ENCODE measurements at places on chromosomes 3 and 15.

GRCh38 chr3:121793078-121793477 lies 41.8 kb downstream of the IQCB1 start:
- no peak for DNase-seq

- DNase-seq = no peak
Observed at GRCh38 chr3:99777708-99778107, 40.0 kb upstream of the CMSS1 start.

- no peak for DNase-seq
Observed at GRCh38 chr3:14431452-14431916, 29.1 kb downstream of the SLC6A6 start.

DNA sequence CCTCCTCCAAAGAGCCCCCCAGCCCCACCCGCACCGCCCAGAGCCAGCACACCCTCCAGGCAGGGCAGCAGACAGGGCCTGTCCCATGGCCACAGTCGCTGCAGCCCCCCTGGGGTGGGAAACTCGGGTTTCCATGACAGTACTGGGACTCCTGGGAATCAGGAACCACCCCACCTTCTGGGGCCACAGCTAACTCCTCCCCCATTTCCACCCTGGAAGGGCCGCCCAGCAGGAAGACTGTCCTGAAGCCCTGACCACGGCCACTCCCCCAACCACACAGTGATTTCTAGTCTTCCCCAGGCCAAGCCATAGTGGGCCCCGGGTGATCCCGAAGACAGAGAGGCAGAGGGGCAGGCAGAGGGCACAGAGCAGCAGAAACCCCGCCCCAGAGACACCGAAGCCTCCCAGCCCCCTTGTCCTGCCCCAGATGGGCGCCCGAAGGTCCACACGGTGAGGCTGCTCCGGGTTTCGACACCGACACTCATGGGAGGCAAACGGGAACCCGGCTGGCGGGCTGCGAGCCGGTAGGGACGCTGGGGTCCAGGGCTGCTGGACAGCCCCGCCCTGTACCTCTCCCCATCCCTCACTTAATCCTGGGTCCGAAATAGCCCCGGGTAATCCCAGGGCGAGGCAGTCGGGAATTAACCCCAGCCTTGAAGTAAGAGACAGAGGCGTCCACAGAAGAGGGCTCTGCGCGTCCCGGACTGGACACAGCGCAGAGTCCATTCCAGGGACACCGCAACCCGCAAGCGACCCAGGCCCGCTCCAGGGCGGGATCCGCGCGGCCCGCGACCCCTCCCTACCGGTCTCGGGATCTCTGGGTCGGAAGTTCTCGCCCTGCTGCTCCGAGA lies 138.4 kb downstream of the NUP210 start:
- DNase-seq = no peak

DNA sequence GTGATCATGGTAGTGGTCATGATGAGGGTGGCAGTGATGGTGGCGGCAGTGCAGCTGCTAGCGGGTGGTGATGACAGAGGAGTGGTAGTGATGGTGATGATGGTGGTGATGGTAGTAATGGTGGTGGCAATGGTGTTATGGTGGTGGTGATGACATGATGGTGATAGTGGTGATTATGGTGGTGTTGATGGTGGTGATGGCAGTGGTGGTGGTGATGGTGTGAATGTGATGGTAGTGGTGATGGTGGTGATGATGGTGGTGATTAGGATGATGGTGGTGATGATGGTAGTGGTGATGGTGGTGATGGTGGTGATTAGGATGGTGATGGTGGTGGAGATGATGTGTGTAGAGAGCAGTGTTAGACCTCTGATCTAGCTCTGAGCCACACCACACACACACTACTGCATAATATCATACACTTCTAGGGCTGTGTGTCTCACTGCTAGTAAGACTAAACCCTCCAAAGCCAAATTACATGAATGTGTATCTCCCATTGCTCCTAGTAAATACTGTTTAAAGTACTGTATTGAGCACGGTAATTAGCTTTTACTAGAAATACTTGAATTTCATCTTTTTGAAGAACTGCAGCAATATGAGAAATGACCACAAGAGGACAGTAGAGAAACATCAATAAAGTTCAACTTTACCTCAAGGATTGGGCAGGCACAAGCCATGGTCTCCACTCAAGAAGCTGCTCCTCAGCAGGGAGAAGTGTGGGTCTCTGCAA lies 28.8 kb downstream of the TMED3 start:
- DNase-seq = no peak

GRCh38 chr3:172624999-172625398 lies 85.9 kb downstream of the NCEH1 start:
- DNase-seq = no peak

DNA sequence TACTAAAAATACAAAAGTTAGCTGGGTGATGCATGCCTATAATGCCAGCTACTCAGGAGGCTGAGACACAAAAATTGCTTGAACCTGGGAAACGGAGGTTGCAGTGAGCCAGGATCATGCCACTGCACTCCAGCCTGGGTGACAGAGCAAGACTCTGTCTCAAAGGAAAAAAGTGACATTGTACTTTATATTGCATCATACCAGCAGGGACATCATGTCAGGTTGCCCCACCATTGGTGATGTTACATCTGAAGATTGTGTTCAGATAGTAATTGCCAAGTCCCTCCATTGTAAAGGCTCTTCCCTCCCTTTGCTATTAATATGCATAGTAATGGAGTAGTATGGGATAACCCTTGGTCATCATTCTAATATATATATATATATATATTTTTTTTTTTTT lies 44.8 kb downstream of the FOXL2 start:
- no peak for DNase-seq

GRCh38 chr15:72962054-72962702 lies 90.1 kb upstream of the NEO1 start:
- DNase-seq = no peak

- no peak for DNase-seq
Observed at GRCh38 chr15:58015565-58015964, 49.9 kb downstream of the ALDH1A2 start.

- no peak for DNase-seq
Observed at GRCh38 chr3:126284258-126284904, 72.8 kb downstream of the KLF15 start.

DNA sequence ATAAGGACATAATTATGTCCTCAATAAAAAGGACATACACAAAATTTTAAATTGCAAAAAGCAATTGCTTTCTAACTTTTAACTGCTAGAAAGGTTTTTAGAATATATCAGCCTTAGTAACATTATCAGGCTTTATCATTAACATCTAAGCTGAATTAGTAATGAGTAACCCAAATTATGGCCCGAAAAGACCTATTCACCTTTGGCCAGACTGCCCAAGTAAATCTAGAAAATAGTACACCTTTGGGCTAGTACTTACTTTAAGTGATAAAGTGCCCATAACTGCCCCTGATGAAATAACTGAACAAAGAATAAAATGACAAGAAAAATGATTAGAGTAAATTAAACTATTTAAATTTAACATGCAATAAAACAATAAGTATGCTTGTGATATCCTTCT lies 117.2 kb downstream of the TBL1XR1 start:
- DNase-seq = no peak

DNA sequence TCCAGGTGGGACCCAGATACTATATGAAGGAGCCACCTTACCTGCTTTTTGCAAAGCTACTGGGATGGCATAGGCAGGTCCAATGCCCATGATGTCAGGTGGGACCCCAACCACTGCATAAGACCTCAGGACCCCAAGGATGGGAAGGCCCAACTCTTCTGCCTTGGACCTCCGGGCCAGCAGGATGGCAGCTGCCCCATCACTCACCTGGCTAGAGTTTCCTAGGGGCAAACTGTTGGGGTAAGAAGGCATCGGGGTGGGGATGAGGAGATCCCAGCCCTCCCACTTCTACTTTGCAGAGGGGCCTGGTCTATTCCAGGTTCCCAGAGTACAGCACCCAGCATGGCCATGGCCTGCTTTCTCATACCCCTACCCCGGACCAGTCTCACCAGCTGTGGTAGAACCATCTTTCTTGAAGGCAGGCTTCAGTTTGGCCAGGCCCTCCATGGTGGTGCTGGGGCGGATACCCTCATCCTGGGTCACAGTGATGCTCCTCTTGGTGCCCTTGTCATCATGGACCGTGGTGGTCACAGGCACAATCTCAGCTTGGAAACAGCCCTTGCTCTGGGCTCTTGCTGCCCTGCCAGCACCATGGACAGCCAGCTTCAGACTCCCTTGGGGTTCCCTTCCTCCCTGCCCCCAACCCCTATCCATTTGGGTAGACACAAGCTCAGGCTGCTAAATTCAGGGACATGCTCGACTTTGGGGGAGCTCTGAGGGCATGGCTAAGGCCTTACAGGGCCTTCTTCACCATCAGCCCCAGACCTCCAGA lies 10.6 kb downstream of the ACAA1 start:
- DNase-seq = no peak

- no peak for DNase-seq
Observed at GRCh38 chr3:81765400-81765799, 4.0 kb upstream of the GBE1 start.

DNA sequence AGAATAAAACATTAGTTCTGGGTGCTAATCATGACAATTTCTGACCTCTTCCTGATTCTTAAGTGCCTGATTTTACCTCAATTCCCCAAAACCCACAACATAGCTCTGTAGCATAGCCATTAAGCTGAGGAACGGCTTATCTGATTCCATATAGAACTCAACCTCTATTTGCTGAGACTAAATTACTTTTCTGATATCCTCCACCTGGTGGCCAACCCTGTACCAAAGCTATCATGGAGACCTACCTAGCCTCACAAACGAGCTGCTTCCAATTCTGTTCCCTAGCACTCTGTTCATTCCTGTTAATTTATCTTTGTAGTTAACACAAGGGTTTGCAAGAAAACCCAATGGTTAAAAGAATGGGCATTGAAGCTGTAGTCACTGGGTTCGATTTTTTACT lies 245.2 kb downstream of the PLOD2 start:
- DNase-seq = no peak
